ENCODE measurements at places on chromosomes 12 and 14.

- DNase-seq, result no peak
Measured at GRCh38 chr12:71797531-71797930, 42.0 kb upstream of the TBC1D15 start.

DNA sequence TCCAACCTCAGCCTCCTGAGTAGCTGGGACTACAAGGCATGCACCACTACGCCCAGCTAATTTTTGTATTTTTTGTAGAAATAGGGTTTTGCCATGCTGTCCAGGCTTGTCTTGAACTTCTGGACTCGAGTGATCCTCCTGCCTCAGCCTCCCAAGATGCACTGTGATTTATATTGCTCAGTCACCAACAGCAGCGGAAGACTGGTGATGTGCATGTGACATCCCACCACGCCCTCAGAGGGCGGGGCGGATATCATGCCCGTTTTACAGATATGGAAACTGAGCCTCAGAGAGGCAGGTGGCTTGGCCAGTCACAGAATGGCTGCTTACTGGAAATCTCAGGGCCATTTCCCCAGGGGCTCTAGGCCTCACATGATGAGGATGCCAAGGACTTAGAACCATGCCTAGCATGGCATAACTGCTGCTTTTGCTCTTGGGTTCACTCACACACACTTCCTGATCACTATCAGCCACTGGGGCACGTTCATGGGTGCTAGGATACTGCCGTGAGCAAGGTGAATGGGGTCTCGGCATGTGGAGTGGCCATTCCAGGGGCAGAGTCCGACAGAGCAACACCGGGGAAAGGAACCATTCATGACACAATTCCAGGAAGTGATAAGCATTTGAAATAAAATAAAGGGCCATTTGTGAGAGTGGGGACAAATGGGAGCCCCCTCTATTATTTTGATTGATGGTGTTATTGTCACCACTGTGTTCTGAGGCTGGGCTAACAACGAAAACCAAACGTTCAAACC, 31.9 kb downstream of the RBM19 start:
- no peak for DNase-seq

DNA sequence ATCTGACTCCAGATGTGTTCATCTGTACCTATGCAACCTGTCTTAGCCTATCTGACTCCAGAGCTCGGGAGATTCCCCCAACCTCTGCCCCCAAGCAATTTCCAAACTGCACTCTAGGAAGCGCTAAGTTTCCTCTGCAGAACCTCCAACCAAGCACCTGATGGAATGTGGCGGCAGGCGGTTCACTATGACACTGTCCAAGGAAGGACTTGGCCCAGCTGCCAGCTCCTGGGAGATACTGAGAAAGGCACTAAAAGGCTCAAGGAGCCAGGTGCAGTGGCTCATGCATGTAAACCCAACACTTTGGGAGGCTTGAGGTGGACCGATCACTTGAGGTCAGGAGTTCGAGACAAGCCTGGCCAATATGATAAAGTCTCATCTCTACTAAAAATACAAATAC, 244.0 kb downstream of the BCL11B start:
- DNase-seq, result no peak

DNA sequence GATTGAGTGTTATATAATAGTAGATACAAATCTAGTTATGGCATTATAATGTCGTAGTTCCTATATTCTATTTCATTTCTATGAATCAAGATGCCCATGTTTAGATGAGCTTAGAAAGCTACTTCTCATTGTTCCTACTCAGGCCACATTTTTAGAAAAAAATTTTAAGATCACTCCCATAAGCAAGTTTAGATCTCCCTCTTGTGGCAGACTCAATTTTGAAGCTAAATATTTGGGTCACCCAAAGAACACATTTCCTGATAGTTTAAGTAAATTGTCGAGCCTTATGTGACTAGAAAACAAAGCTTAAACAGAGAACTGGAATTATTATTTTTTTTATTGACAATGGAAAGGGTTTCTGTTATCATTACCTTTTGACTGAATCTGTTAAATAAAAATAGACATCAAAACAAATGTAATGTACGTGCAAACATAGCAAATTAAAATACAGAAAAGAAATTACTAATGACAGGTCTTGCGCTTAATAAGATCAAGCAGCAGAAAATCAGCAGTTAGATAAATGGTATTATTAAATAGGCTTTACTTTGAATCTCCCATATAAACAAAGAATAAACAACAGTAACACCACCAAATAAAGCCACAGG, 180.2 kb downstream of the ACSS3 start:
- DNase-seq, result peak; percentile 48

DNA sequence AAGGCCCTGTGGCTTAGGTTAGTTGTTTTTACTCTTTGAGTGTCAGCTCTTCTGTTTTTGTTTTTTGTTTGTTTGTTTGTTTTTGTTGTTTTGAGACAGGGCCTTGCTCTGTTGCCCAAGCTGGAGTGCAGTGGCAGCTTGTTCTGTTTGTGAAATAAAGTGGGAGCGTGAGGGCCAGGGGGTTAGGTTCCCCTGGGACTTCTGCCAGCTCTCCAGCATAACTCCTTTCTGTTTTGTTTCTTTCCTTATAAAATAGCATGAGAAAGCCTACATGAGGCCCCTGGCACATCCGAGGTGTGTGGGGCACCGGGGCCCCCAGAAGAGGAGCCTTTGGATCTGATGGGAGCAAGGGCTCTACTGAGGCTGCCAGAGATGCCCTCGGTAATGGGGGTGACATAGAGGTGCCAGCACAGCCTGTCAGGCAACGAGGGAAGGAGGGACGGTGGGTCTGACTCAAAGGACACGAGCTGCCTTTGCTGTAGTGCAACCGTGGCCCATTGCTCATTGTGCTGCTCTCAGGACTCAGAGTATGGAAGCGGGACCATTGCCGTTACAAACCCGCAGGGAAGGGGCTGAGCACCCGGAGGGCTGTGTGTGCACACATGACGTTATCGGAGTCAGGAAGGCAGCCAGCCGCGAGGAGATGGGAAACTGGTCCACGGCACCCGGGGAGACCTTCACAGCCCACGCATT, 9.1 kb upstream of the SERPINA11 start:
- no peak for DNase-seq
